ENCODE measurements at places on chromosomes 4 and X.

DNA sequence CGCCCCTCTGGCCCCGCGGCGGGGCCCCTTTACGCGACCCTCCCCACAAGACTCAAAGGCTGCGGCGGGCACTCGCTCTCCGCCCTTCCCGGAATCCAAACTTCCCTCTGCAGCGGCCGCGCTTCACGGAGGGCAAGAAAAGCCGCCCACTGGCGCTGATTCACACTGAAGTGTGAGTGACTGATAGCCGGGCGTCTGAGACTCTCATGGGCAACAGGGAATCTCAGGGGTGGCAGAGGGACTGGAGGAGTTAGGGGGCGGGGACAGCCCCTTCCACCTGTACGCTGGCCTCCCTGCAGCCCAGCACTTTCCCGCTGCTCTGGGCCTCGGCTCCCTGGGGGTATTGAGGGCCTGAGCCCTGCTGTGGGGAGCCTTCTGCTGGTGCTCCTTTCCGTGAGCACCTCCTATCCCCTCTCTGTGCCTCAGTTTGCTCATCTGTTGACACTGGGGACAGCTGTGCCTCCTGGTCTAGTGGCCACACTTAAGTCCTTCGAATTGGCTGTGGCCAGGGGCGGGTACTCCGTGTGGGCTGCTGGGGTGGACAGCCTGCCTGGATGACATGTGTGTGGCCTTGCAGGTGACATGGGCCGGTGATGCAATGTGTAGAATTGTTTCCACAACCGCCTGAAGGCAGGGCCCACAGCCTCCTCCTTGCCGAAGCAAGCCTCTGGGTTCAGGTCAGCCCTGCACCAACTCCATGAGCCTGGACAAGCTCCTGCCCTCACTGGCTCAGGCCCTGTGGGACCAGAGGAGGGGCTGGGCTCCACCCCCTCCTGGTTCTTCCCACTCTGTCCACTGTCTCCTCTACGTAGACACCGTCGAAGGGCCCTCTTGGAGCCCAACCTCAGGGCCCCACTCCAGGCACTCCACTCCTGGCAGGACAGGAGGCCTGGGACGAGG, 951 bp downstream of the SH3BP2 start:
- peak; percentile 70 for DNase-seq

- no peak for DNase-seq
These were observed 182.5 kb upstream of the GALNT7 start for GRCh38 chr4:172986114-172986513.

DNA sequence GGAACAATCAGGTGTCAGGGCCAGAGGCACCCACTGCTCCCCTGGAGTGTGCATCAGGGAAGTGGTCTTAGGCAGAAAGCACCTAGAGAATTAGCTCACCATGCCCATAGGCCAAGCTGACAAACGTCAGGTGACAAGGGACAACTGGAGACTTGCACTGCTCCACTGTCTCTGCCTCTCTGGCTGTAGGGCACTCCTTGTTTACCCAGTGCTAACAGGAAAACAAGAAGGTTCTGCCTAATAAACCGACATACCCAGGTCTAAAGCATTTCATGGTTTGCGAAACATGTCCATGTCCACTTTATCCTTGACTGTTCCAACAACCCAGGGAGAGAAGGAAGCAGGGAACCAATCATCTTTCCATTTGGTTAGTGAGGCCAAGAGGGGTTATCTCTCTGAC, 92.5 kb upstream of the MAMLD1 start:
- DNase-seq: no peak

DNA sequence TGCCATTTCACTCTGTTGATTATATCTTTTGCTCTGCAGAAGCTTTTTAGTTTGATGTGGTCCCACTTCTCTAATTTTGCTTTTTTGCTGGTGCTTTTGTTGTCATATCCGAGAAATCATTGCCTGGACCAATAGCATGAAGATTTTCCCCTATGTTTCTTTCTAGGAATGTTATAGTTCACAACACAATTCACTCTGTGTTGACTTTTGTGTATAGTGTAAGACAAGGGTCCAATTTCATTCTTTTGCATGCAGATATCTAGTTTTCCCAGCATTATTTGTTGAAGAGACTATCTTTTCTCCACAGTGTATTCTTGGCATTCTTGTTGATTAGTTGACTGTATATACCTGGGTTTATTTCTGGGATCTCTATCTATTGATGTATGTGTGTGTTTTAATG, 8.3 kb upstream of the CPE start:
- DNase-seq: no peak

DNA sequence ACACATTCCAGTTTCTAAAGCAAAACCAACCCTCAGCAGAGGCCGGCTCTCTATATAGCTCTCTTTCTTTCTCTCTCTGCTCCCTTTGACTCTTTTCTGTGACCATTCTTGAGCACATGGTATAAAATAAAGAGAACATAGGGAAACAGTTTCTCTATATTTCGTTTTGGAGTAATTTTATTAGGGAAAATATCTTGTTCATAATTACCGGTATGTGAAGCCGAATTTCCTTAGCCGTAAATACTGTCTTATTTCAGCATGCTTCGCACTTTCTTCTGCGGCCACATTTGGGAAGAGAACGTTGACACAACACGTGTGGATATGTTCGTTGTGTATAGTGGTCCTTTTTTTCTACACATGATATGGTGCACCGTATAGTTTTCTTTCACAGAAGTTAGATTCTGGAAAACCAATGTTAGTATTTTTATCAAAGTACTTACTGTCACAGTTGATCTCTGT, 4.9 kb upstream of the LEF1 start:
- DNase-seq: no peak

DNA sequence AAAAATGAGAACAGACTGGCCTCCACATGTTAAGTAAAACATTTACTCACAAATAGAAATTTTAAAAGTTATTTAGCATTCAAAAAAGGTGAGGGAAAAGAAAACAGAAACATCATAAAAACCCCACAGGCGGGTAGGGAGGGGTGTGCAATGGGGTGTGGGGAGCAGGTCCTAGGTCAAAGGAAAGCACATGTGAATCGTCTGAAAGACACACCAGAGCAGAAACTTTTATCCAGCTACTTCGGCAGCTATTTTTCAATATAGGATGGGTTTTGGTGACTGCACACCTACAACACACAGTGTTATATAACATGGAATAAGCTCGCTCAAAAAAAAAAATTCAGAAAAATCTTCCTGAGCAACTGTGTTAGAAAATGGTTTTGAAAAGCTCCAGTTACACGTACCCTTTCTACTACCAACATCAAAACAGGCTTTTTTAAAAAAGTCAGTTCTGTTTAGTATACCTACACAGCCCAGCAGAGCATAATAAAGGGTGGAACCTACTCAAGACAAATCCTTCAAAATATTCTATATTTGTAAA, 1.6 kb downstream of the OTUD4 start:
- no peak for DNase-seq

DNA sequence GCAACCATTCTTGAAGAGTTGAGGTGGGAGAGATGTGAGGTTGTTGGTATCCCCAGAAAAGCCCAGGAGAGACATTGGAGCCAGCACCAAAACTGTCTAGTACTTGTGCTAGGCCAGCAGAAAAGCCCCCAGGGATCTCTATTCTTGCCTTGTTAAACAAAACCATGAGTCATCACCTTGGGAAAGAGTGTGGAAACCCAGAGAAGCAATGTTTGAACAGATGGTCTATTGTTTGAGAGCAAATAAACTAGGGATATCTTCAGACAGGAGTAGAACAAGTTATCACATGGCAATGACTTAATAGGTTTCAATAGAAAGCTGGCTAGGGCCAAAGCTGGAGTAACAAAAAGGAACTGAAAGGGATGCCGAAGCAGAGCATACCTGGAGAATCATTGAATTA, 195.7 kb upstream of the CASK start:
- DNase-seq: no peak
